ENCODE measurements at places on chromosomes 6 and 20. TPM values are rescaled to one million over a fixed set of nuclear protein-coding genes. Genes with fewer than 3 reads are reported as not detected.

AGPAT4 gene
- polyA plus RNA-seq = 11.8 TPM

- peaks cover 4% of the 10 kb centered on the region for H3K4me1 ChIP-seq
- DNase-seq = no peak
- no peak overlapping the region for H3K4me3 ChIP-seq
- no peak overlapping the region for H3K27ac ChIP-seq
- peaks cover 4% of the 10 kb centered on the region for H3K27me3 ChIP-seq
Observed at GRCh38 chr6:40148882-40149573, 214.8 kb upstream of the MOCS1 start.

- H3K36me3 ChIP-seq = no peaks in the 10 kb centered on the region
- DNase-seq = no peak
- H3K4me1 ChIP-seq = no peaks in the 10 kb centered on the region
- H3K27ac ChIP-seq = no peak overlapping the region
Observed at GRCh38 chr20:32880635-32881034, 21.9 kb downstream of the EFCAB8 start.

PARD6B gene
- 16.1 TPM for polyA plus RNA-seq

TLDC2 gene
- polyA plus RNA-seq = 0.68 TPM

KCNS1 gene
- 0.28 TPM for polyA plus RNA-seq

GRCh38 chr6:6781172-6781872, 192.8 kb downstream of the LY86 start:
- H3K36me3 ChIP-seq = no peaks in the 10 kb centered on the region
- H3K4me3 ChIP-seq = no peak overlapping the region
- peaks cover 4% of the 10 kb centered on the region for H3K4me1 ChIP-seq

SNX21 gene
- 32.5 TPM for polyA plus RNA-seq

- no peak overlapping the region for H3K4me3 ChIP-seq
- peak overlapping the region; percentile 65 for H3K27ac ChIP-seq
- H3K36me3 ChIP-seq = no peaks in the 10 kb centered on the region
- H3K4me1 ChIP-seq = no peaks in the 10 kb centered on the region
Observed at GRCh38 chr6:134372603-134373281, 54.8 kb upstream of the SGK1 start.
